T-cell (primary cell): ENCODE measurements at places on chromosomes 11 and 22.

- DNase-seq = no peak
Observed at GRCh38 chr11:119844808-119845207, 115.8 kb upstream of the NECTIN1 start.

GRCh38 chr11:105220121-105220520 is 80.6 kb upstream of the CARD18 start:
- DNase-seq = no peak

DNA sequence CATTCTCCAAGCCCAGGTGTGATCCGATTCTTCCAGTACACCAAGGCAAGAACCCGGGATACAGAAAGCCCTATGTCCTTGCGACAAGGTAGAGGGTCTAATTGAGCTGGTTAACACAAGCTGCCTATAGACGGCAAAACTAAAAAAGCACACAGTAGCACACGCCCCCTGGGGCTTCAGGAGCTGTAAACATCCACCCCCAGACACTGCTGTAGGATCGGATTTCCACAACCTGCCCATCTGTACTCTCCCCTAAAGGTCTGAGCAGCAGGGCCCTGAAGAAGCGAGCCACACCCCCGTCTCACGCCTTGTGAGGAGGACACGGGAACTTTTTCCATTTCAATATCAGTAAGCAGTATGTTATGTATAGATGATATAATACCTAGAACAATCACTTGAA is 624.7 kb downstream of the BUD13 start:
- DNase-seq = no peak

DNA sequence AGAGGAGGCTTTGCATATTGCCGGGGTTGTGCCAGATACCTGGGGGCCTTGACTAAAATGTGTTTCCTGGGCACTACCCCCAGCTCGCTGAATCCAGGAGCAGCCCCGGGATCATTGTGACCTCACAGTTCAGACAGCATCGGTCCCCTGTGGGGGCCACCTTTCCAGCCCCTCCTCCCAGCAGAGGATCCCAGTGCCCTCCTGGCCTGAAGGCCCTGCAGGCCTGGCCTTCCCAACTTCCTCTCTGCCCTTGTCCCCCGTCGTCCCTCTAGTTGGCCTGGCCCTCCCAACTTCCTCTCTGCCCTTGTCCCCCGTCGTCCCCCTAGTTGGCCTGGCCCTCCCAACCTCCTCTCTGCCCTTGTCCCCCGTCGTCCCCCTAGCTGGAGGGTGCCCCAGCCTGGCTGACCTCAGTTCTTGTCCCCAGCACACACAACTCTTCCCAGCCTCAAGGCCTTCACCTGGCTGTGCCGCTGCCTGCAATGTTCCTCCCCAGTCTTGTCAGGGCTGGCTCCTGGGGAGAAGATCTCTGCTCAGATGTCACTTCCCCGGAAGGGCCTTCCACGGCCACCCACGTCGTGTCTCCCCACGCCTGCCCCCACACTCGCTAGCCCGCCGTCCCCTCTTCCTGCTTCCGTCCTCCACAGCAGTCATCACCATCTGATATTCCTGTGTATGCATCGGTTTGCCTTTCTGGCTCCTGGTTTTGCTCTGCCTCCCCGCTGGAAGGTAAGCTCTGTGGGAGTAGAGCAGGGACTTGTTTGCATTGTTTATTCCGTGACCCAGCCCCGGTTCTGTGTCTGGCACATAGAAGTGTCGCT is 12.6 kb upstream of the ANO1 start:
- DNase-seq = no peak

GRCh38 chr11:58770166-58770565 is 38.4 kb upstream of the GLYAT start:
- no peak for DNase-seq

- DNase-seq = no peak
Observed at GRCh38 chr22:31092161-31092560, 11.0 kb downstream of the SMTN start.

DNA sequence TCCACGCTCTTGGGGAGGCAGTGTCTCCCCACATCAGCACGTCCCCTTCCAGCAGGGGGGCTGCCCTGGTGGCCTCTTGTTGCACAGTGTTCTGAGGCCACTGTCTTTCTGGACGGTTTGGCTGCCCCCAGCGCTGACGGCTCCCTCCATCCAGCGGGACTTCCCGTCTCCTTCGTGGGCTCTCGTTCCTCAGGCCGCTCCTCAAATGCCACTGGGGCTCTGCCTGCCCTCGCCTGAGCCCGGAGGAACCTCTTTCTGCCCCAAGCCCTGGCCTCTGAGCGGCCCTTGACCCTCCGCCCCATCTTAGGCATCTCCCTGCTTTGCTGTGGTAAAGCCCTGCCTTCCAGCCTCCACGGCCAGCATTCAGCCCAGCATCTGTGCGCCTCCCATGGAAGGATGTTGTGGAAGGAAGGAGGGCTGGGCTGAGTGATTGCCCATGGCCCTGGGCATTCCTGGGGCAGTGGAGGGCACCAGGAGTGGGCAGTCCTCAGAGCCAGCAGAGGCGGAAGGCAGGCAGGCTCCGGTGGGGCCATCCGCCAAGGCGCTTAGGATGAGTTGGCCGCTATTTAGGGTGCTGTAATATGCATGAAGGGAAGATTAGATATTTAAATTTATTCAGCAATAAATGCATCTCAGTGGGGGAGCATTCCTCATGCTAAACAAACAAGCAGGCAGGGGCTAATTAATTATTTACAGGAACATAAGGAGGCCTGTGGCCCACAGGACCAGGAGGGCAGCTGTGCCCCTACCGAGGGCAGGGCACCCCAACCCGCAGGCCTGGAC is 17.8 kb downstream of the OTUB1 start:
- no peak for DNase-seq

DNA sequence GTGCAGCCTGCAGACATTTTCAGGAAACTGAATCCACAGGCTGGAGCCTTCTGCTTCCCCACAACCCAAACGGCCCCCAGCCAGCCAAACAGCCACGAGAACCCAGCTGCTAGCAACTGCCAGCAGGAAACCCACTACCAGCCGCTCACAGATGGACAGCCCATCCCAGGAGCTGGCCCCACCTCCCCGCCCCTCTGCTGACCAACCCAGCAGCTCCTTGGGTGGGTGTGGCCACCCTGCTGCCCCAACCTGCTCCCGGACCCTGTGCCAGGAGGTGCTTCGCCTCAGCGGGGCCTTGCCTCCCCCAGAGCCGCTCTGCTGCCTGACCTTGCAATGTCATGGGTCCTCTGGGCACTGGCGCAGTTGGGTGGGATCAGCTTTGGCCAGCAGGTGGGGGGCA is 8.2 kb upstream of the CCDC188 start:
- DNase-seq = no peak

- no peak for DNase-seq
Observed at GRCh38 chr11:31089117-31089516, 280.4 kb downstream of the DCDC1 start.

DNA sequence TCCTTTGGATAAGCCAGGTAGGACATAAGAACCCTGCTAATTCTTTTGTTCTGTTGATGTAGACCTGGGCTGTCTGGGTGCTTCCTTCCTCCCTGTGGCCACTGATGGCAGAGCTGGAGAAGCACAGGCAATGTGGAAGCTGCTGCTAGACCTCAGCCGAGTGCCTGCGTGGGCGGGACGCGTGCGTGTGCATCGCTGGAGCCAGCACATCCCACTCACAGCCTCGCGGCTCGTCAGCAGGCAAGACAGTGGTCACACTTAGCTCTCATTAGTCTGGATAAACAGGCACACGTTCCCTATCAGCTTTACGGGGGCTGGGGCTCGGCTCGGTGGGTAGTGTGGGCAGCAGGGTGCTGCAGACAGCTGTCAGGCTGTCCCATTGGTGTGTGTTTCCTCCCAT is 155.7 kb downstream of the GRIK4 start:
- no peak for DNase-seq

GRCh38 chr11:1880746-1881441 is 10.8 kb downstream of the PRR33 start:
- no peak for DNase-seq

- no peak for DNase-seq
Observed at GRCh38 chr11:115643549-115644270, 139.5 kb upstream of the CADM1 start.

DNA sequence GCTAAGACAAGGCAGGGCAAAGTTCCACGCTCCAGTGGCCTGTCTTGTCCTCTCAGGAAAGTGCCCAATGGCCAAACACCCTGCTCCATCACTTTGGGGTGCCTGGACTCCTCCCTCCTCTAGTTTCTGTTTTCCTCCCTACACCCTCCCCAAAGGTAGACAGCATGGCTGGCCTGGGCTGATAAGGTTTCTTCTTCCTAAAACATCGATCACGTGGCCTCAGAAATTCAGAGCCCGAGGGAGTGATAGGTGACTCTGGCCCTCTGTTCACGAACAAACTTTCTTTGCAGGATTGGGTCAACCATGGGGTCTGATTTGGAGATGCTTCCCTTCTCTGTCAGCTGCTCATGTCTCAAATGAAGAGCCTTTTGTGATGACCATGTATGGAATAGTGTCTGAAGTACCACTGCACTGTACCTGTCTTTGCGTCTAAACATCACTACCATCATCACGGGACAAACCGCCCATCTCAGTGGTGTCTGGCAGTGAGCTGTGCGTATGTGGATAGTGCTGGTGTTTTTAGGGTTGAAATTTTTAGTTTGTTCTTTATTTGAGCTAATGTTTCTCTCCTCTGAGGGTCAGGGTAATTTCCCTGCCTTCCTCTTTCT is 6.1 kb downstream of the MICAL2 start:
- DNase-seq = no peak

DNA sequence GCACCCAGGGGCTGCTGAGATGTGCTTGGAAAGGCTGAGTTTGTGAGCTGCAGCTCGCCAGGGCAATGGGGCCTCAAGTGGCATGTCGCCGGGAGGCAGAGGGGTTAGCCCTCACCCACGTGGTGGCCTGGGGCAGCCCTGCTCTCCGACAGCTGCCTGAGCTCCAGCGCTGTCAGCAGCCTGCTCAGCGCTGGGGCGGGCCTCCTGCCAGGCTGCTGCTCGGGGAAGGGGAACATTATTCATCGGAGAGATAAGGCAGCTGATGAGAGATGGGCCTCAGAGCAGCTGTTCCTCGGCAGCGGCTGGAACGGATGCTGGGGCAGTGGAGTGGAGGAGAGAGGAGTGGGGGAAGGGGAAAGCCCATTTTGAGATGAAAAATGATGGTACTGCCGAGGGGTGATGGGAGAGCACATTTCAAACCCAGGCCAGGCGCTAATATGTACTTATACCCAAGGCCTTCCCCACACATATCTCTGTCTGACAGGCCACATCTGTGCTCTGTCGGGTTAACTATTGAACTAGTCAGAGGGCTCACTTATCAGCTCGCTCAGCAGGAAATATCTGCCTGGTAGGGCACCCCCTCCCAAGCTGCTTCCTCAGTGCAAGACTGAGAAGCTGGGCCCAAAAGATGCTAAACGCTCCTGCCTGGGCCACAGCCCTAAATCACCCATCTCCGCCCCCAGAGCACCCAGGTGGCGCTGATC is 79.5 kb downstream of the TIMP3 start:
- peak; percentile 1 for DNase-seq

GRCh38 chr11:32172041-32172847 is 81.4 kb downstream of the RCN1 start:
- DNase-seq = no peak

DNA sequence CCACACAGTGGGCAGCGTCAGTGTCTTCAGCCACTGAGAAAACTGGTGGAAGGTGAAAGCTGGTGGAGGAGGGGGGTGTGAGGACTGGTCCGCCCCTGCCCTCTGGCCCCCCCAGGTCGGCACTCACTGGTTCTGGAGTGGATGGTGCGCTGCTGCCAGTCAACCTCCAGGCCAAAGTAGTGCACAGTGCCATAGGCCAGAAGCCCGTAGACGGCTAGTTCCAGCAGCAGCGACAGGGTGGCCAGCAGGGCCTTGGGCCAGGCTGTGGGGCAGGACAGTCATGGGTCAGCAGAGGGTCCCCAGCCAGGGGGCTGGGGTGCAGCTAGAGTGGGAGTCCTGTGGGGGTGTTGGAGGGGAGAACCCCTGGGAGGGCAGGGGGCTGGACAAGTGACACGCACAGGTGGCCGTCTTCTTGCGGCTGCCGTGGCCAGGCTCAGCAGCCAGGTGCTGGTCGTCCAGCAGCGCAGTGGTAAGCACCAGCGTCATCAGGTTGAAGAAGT is 2.2 kb downstream of the LMF2 start:
- DNase-seq = no peak

- DNase-seq = no peak
Observed at GRCh38 chr11:73649206-73649605, 2.8 kb downstream of the PLEKHB1 start.

GRCh38 chr11:88327061-88327460 is 10.5 kb downstream of the CTSC start:
- DNase-seq = no peak

- no peak for DNase-seq
Observed at GRCh38 chr11:130078080-130078479, 8.4 kb downstream of the APLP2 start.

GRCh38 chr11:1051356-1052132 is 15.0 kb upstream of the MUC6 start:
- no peak for DNase-seq

DNA sequence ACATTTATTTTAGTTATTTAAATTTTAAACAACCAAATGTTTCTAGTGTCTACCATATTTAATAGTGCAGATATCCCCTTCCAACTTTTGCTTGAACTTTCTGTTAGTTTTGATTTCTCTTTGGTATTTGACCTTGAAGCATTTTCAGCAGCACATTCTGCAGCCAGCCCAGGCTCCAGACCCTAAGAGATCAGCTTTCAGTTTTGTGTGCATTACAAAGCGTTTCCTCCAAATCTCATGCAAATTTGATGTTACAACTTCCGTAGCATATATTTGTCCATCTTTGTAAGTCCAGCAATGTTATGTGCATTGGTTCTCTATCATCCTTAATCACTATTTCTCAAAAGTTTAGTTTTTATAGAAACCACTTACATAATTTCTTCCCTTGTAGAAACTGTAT is 14.6 kb upstream of the SERGEF start:
- DNase-seq = no peak

- peak; percentile 81 for DNase-seq
Observed at GRCh38 chr11:64846998-64847666, 2.7 kb upstream of the CDC42BPG start.

GRCh38 chr22:43745783-43746356 is 66.2 kb downstream of the EFCAB6 start:
- no peak for DNase-seq
